Breast epithelium (tissue), 4 donors: ENCODE measurements at places on chromosomes 7 and 10. TPM values are rescaled to one million over a fixed set of nuclear protein-coding genes. Genes with fewer than 3 reads are reported as not detected.

The H2BK1 gene
- total RNA-seq, result not detected

DNA sequence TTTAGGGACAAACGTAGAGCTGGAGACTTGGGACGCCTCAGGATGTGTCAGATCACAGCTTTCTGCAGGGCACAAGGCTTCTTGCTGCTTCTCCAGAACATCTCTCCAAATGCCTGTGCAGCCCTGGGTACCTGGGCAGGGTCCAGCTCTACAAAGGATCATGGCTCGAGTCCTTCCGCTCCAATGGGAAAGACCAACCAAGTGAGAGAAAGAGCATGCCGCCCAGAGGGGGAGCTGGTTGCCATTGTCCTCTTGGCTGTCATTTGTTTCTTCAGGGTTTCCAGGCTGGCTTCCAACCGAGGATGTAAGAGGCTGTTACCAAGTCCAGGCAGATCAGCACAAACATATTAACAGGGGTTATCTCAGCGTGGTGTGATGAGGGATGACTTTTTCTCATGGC is 5.6 kb upstream of the LEP start:
- H3K27me3 ChIP-seq, result peaks cover 6% of the 10 kb centered on the region
- no peak for DNase-seq
- no peaks in the 10 kb centered on the region for H3K4me1 ChIP-seq
- no peak overlapping the region for H3K27ac ChIP-seq
- no peak overlapping the region for H3K4me3 ChIP-seq
- no peaks in the 10 kb centered on the region for H3K36me3 ChIP-seq

GRCh38 chr10:77614778-77615625 is 22.6 kb downstream of the KCNMA1 start:
- H3K4me1 ChIP-seq, result no peaks in the 10 kb centered on the region
- H3K4me3 ChIP-seq, result no peak overlapping the region
- no peak for DNase-seq
- peak overlapping the region; percentile 9 for H3K27ac ChIP-seq
- H3K27me3 ChIP-seq, result no peaks in the 10 kb centered on the region

DNA sequence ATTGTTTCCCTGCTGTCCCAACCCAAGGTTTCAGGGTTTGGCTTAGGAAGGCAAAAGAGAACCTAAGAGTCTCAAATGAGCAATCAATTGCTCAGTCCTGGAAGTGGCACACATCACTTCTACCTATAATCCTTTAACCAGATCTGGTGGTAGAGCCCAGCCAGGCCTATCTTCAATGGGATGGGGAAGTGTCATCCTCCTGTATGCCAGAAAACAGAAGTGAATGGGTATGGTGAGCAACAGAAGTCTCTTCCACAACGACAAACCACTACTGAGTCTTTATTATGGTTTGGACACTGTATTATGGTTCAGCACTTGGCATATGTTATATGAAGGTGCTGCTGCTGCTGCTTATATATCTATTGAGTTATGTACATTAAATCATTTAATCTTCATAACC is 3.0 kb upstream of the AKR1B1 start:
- H3K36me3 ChIP-seq, result no peaks in the 10 kb centered on the region
- H3K27me3 ChIP-seq, result no peaks in the 10 kb centered on the region
- no peak overlapping the region for H3K27ac ChIP-seq
- no peak for DNase-seq

GRCh38 chr10:89702121-89702480 is 711 bp downstream of the KIF20B start:
- no peaks in the 10 kb centered on the region for H3K36me3 ChIP-seq
- peak overlapping the region; percentile 84 for H3K4me3 ChIP-seq
- DNase-seq, result no peak
- H3K27ac ChIP-seq, result no peak overlapping the region
- H3K4me1 ChIP-seq, result peaks cover 6% of the 10 kb centered on the region

DNA sequence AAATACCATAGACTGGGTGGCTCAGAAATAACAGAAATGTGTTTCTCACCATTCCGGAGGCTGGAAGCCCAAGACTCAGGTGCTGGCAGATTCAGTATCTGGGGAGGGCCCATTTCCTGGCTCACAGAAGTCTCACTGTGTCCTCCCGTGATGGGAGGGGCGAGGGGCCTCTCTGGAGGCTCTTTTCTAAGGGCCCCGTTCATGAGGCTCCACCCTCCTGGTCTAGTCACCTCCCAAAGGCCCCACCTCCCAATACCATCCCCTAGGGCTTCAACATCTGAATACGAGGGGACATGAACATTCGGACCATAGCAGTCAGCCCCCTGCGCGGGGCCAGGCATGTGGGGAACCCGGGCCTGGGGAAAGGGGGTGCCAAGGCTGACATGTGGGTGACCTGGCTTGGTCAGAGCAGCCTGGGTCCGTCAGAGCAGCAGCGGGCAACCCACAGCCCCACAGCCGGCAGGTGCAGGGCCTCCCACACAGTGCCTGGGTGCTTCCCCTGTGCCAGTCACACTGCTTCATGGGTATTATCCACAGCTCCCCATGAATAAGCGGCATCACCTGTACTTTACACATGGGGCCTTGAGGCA is 13.3 kb upstream of the CNPY1 start:
- H3K27me3 ChIP-seq, result peaks cover 16% of the 10 kb centered on the region
- H3K4me1 ChIP-seq, result no peaks in the 10 kb centered on the region
- H3K4me3 ChIP-seq, result no peak overlapping the region
- no peak for DNase-seq
- H3K27ac ChIP-seq, result no peak overlapping the region

DNA sequence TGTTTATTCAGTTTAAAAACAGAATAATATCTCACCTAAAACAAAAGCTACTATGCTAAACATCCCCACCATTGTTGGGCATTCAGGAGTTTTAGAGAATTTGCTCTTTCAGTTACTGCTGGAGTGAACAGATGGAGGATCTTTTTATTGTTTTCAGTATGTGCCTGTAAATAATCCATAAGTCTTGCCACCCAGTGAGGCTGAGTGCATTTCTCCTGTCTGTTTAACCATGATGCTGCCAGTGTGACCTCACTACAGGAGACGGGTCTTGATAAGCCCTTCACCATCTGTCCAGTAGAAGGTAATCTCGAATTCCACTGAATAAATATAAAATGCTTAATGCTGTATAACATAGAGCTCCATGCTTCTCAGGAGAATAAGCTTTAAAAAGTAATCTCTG is 430.9 kb downstream of the POM121L12 start:
- no peaks in the 10 kb centered on the region for H3K4me1 ChIP-seq
- no peak for DNase-seq
- no peak overlapping the region for H3K27ac ChIP-seq
- peaks cover 4% of the 10 kb centered on the region for H3K36me3 ChIP-seq
- H3K27me3 ChIP-seq, result no peaks in the 10 kb centered on the region
- no peak overlapping the region for H3K4me3 ChIP-seq

- H3K4me3 ChIP-seq, result no peak overlapping the region
- no peaks in the 10 kb centered on the region for H3K27me3 ChIP-seq
- H3K4me1 ChIP-seq, result no peaks in the 10 kb centered on the region
- no peaks in the 10 kb centered on the region for H3K36me3 ChIP-seq
These were observed 238.5 kb upstream of the KMT2E start for GRCh38 chr7:104775531-104775930.

DNA sequence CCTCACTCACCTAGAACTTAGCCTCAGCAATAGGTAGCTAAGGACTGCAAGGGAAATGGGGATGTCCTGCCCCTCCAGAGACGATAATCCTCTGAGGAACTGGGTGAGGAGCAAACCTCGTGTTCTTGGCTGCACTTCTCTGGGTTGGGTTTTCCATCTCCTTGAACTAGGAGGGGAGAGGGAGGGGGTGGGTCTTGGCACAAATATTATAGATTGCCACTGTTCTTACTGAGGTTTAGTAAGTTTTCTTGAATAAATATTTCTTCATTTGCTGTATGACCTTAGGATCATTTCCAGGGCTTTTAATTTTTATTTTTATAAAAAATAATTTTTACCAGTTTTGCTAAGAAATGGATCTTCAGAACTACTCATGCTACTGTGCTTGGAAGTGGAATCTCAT is 406.7 kb upstream of the FZD8 start:
- DNase-seq, result no peak
- no peaks in the 10 kb centered on the region for H3K36me3 ChIP-seq
- no peak overlapping the region for H3K27ac ChIP-seq
- H3K4me3 ChIP-seq, result no peak overlapping the region
- no peaks in the 10 kb centered on the region for H3K27me3 ChIP-seq
